Umbilical cord (tissue), 2 donors: ENCODE measurements at places on chromosomes 6 and 20.

DNA sequence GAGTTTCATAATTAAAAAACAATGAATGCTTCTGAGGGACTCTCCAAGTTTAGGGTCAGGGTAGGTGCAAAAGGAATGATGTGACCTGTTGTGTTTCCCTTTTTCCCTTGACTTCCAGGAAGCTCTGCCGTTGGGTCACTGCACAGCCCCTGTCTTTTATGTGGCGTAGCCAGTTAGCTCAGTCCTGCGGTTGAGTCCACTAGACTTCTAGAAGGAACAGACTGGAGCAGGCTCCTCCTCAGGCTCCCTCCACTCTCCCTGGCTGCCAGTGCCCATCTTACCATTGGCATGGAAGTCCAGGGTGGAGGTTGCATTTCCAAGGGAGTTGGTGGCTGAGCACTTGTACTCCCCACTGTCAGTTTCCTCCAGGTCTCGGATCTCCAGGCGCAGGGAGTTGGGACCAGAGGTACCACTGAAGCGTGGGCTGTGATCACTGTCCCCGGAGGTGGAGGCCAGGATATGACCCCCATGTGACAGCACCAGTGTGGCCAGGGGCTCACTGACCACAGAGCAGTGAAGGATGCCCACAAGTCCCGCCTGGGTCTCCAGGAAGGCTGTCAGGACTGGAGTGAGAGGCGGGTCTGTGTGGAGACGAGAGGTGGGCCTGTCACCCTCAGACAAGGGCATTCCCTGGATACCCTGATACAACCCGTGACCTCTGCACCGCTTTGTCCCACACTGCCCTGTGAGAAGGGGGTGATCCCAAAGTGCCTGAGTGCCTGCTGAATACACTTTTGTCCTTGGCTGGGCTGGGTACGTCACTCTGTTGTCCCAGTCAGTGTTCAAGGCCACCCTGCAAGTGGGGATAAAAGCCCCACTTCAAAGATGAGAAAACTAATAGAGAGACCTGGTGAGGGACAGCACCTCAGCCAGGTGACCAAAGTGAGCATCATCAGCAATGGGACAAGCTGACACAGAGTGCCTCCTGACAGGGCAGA is 11.1 kb downstream of the SIGLEC1 start:
- DNase-seq = no peak

DNA sequence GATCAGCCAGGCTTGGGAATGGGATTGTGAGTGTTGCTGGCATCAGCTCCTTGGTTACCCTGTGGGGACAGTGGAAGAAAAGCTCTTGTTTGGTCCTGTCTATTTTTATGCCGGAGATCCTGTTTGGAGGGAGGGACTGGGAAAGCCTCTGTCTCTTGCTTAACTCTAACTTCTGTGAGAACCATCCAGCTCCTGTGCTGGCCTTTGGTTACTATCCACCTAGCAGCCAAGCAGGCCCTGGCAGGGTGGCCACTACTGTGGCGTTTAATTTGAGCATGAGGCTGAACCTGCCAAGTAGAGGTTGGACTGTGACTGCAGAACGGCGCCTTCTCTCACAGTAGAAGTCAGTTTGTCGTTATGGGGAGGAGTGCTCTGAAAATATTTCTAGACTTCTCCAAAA is 193.3 kb downstream of the UTRN start:
- peak; percentile 3 for DNase-seq

DNA sequence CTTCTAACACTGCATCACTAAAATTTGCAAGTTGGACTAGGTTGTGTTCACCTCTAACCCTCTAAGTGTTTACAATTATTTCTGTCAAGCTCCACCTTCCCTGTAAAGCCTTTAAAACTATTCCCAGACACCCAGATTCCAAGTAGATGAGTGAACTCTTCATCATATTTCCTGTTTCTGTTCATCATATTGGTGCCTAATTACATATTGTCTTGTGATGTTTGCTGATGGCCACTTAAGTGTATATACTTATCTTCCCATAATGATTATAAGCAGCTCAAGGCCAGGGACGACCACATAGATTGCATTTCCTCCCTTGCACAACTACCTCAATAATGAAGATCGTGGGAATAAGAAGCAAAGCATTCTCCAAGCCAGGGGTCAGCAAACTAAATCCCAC is 16.8 kb downstream of the TNFRSF21 start:
- DNase-seq = no peak

DNA sequence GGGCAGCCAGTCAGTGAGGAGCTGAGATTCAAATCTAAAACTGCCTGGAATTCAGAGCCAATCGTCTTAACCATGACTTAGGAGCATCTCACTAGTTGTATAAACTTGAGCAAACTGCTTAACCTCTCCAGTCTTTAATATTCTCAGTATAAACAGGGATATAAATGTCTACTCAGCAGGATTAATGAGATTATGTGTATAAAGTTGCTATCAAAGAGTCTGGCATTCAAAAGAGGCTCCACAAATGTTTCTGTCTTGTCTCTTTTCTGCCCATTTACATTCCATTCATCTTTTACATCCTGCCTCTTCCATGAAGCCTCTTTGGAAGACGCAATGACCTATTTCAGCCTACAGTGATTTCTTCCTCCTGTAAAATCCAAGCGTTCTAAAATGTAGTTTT is 66.9 kb downstream of the BLOC1S5 start:
- DNase-seq = peak; percentile 95

GRCh38 chr6:110474500-110474899 is 1.9 kb downstream of the SLC22A16 start:
- DNase-seq = no peak

GRCh38 chr6:26613689-26614683 is 17.2 kb downstream of the ABT1 start:
- no peak for DNase-seq

DNA sequence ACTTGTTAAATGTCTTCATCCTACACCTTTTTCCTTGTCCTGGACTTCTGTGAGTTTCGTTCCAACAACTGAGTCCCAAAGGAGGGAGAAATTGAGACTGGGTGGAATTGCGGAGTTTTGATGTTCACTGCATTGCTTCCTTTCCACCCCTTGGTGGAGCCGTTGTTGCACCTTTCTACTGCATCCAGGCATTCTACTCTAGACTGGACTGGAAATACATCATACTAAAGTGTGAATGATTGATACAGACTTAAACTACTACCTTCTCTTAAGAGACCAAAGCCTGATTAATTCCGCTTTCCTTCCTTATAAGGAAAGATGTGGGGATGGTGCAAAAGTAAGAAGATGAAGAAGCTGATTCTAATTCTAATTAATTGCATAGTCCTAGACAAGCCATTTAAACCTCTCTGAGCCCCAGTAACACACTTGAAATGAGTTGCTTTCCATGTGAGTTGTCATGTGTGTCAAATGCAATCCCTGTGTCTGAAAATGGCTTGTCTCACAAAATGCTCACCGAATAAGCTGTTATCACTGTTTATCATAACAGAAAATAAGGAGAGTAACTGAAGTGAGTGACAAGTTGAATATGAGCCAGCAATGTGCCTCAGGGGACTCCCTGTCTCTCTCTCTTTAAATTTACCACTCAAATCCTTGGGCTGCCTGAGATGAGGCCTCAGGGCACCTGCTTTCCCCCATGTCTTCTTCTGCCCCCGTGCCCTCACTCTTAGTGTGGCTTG is 338.3 kb upstream of the CHD6 start:
- DNase-seq = peak; percentile 8

DNA sequence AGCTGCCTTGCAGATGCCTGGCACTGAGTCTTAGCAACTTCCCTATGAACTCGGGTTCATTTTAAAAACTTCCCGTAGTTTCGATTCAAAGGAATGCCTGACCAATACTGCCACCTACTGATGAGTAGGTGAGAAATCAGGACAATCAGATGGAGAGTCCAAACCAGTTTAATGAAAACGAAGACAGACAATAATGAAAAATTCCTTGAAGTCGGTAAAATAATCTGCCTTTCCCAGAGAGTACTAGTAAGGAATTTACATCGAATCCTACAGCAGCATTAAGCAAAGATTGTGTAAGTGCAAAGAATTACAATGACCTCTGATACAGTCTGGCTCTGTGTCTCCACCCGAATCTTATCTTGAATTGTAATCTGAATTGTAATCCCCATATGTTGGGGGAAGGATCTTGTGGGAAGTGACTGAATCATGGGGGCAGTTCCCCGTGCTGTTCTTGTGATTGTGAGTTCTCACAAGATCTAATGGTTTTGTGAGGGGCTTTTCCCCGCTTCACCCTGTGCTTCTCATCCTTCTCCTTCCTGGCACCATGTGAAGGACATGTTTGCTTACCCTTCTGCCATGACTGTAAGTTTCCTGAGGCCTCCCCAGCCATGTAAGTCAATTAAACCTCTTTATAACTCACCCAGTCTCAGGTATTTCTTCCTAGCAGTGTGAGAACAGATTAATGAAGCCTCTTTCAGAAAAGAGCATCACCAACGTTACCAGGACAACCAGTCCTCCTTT is 134.4 kb downstream of the ARHGAP18 start:
- DNase-seq = peak; percentile 63

DNA sequence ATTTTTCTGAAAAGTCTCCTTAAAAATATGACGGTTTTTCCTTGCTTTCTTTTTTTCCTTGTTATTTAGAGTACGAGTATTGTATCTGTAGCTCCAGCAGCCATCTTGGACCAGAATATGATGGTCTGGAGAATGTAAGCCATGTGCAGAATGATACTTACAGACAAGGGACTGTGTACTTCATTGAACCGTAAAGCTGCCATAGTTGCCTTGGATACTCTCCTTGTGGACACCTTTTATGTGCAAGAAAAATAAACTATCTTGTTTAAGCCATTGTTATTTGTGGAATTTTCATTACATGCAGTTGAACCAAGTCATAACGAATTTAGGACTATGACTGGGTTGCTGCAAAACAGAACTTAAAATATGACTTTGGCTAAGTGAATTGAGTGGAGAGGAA is 485.8 kb upstream of the CITED2 start:
- DNase-seq = no peak
